ENCODE measurements at places on chromosomes 1 and 21. TPM values are rescaled to one million over a fixed set of nuclear protein-coding genes. Genes with fewer than 3 reads are reported as not detected.

SV2A gene
- total RNA-seq: 3.4 TPM

CELA2B gene
- 0.35 TPM for total RNA-seq

P3H1 gene
- 41.9 TPM for total RNA-seq

PEX19 gene
- total RNA-seq: 75.7 TPM

CHIT1 gene
- 0.06 TPM for total RNA-seq

APCS gene
- 54.7 TPM for total RNA-seq

OTUD3 gene
- 7.4 TPM for total RNA-seq

TMEM52 gene
- 2.4 TPM for total RNA-seq
